Fibroblast of the aortic adventitia (primary cell): ENCODE measurements at places on chromosomes 13 and 19.

DNA sequence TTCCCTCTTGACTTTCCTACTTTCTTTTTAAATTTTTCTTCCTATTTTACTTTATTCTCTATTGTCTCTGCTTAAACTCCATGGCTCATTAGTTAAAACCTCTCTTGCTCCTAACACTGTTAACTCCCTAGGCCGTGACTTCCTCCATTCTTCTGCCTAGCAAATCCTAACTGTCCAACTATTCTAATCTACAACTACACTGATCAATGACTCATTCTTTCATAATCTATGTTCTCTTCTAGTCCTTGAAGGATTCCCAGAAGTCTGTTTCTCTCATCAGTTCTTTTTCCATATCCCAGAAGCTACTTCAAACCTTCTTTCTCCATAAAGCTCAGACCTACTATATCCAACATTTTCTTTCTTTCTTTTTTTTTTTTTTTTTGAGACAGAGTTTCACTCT lies 66.9 kb downstream of the MICU2 start:
- DNase-seq: peak; percentile 27

DNA sequence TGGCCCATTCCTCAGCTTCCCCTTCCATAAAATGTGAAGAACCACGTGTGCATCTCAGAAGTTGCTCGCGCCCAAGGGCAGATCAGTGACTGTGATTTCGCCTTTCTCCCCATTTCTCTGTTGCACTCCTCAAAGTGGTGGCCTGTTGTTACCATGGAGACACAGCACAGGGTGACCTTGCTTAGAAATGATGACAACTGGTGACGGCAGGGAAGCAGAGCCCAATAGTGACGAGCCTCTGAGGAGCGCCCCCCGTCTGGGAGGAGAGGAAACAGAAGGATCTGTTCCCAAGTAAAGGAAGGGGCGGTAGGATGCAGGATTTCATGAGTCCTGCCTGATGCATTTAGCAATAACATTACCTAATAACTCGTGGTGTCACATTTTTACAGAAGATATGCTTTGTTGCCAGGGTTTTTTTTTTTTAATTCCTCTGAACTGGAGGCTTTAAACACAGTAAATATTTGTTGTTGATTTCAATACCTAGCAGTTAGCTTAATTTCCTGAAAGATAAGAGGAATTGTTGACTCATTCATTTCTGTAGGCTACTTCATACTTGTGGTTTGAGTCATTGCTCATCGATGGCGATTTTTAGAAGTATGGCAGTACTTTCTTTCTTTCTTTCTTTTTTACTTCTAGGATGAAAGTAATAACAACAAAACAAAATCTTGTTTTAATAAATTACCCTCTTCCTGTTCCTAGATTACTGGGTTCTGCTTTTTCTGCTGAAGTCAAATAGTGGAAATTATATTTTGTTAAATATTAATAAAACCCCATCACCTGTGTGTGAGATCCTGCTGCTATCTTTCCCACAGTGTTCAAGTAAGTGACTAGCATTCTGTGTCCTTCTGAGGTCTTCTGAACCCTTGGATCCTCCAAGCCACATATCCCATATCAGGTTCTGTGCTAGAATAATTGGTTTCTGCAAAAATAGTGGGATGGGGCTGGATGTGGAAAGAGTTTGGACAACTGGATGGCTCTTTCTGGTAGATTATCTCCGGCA lies 36.0 kb downstream of the MBNL2 start:
- DNase-seq: peak; percentile 92

- no peak for DNase-seq
Measured at GRCh38 chr19:4939466-4939865, 29.4 kb upstream of the KDM4B start.

GRCh38 chr19:39701291-39701690 lies 3.0 kb upstream of the LGALS14 start:
- DNase-seq: no peak

DNA sequence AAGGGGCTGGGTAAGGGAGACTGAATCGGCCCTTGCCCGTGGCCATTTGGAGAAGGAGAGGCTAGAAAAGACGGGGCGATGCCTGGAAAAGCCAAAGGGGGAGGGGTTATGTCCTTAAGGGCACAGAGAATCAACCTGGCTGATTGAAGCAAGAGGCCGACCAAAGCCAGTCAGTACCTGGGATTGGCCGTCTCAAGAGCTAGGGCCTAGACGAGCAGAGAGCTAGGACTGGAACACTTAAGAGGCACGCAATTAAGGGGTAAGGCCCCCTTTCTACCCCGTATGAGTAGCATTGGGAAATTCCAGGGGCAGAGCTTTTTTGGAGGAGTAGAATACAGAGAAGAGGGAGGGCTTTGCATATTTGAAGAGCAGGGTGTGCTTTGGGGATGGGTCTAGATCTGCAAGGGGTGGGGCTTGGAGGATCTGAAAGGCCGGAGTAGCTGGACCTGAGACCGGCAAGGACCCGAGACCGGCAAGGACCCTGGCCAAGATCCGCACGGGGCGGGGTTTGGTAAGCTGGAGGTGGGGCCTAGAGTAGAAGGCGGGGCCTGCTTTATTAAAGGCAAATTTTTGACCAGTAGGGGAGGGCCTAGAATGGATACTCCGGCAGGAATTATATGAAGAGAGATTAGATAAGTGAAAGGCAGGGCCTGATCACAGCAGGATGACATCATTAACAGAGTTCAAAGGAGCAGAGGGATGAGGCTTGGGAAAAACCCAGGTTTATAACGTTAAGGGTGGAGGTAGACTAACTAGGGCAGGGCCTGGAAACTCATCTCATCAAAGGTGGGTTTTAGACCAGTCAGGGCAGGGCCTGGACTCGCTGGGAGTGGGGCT lies 10.7 kb upstream of the CACNG6 start:
- DNase-seq: peak; percentile 96

- DNase-seq: no peak
Measured at GRCh38 chr19:2556221-2557092, 80.5 kb downstream of the GADD45B start.
